ENCODE measurements at places on chromosomes 7 and 10.

DNA sequence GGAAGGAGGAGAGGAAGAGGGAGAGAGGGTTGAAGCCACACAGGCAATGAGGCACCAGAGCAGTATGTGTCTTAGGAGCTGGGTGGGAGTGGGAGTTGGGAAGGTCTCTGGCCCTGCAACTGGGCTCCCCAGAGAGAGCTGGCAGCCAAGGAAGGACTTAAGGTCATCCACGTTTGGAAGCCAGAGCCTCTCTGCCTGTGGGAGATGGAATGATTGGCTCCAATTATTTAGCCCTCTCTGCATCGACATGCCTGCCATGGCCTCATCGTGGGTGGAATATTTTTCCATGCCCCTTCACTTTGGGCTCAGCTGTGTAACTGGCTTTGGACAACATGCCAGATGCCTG is 478.5 kb downstream of the RPS24 start:
- no peak for DNase-seq

- DNase-seq: no peak
Measured at GRCh38 chr7:45593877-45594276, 19.7 kb downstream of the ADCY1 start.

DNA sequence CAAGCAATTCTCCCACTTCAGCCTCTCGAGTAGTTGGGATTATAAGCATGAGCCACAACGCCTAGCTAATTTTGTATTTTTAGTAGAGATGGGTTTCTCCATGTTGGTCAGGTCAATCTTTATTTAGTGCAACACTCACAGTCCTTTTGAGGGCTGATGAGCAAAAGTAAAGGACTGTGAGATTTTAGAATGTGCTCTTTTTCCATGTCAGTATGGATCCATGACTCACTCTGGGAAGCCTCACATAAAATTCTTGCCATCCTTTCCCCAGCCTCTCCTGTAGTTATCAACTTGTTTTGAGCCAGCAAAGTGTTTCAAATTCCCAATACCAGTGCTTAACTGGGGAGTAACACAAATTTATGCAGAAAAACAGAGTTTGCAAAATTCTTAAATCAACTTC is 135.8 kb upstream of the CXCL12 start:
- peak; percentile 20 for DNase-seq

GRCh38 chr7:159051916-159052315 is 92.8 kb downstream of the VIPR2 start:
- DNase-seq: no peak

DNA sequence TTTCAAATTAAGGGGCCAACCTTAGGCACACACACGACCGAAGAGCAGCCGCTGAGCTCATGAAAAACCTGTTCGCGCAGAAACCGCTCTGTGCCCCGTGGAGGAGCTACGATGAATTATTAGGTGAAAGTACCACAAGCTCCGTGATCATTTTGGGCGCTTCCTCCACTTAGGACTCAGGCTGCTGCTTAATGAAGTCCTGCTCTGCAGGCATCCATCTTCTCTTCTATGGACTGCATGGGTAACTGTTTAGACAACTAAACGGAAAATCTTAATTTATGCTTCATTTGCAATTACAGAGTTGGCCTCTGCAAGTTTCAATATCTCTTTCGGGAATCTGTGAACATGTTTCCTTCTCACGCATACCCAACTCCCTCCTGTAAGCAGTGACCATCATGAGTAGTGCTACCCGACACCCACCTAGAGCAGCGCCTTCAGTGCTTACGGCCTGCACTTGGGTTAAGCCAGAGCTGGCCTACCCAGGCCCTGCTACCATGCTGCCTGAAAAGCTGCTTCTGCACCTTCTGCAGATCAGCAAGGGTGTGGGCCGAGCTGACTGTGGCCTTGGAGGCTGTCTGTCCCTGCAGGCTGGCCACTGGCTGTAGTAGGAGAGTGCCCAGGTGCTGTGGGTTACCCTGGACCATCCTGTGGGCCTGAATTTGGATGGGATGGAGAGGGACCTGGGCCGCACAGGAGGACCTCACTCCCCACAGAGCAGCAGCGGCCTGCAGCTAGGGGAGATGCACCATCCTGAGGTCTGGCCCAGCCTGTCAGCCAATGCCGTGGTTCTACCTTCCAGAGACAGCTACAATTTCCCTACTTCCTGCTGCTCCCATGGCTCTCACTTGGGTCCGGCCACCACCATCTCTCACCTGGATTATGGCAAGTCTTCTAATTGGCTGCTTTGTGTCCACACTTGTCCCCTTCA is 36.0 kb downstream of the GNA12 start:
- peak; percentile 59 for DNase-seq

- no peak for DNase-seq
Measured at GRCh38 chr10:63213489-63213888, 80.4 kb downstream of the NRBF2 start.

GRCh38 chr7:91411060-91411459 is 146.8 kb downstream of the FZD1 start:
- DNase-seq: no peak

- DNase-seq: peak; percentile 35
Measured at GRCh38 chr10:52956461-52956860, 183.9 kb upstream of the MBL2 start.

DNA sequence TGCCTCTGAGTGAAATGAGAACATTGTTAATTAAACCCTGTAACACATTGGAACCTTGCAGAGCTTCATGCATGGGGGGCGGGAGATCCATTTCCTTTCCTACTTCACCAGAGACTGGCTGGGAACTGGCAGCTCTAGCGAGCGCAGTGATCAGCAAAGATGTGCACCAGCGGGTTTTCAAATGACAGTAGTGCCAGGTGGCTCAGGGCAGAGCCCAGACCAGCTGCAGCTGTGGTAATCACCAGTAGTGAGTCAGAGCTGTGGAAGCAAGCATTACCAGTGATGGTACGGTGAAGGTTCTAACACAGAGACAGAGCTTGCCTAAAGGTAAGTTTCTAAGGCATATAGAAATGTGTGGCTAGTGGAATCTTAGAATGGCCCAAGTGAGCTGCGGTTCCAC is 1009.7 kb upstream of the CELF2 start:
- DNase-seq: no peak

GRCh38 chr10:45015590-45015989 is 14.9 kb downstream of the ZNF22 start:
- DNase-seq: no peak

DNA sequence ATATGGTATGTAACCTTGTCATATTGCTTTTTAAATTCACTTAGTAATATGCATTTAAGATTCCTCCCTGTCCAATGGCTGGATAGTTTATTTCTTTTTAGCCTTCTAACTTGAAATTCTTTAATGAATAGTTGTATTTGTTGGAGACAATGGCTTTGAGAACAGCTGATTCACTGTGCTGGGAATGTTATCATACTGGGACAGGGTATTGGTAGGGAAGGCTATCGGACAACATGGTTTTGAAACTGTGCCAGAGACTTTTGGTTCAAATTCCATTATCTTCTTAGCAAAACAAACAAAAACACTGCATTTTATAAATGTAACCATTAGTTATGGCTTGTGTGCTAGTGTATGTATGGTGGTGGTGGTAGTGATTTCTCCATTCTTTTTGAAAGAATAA is 517.1 kb upstream of the ANKRD30A start:
- DNase-seq: peak; percentile 74

GRCh38 chr10:74977913-74978847 is 133.3 kb upstream of the SAMD8 start:
- DNase-seq: no peak

- DNase-seq: no peak
Measured at GRCh38 chr10:46254467-46254866, 32.3 kb upstream of the ANTXRL start.

- peak; percentile 69 for DNase-seq
Measured at GRCh38 chr10:46028584-46029460, 1.6 kb downstream of the NCOA4 start.

DNA sequence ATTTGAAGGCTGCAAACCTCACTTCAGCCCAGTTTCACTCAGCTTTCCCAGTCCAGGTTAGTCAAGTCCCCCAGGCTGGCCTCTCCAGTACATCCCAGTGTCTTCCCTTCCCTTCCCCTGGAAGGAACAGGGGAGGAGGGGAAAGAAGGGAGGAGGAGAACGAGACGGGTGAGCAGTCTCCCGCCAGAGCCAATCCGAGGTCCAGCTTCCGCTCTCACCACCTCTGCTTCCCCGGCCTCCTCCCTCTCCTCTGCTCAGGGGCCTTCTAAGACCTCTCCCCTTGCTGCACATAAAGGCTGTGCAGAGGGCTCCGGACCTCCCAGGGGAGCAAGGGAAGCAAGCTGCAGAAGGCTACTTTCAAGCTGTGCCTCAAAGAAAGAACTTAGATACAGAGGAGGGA is 4.1 kb downstream of the ATG9B start:
- no peak for DNase-seq

- no peak for DNase-seq
Measured at GRCh38 chr7:130216750-130217149, 9.1 kb downstream of the SSMEM1 start.

- DNase-seq: no peak
Measured at GRCh38 chr7:73613954-73614735, 10.2 kb downstream of the MLXIPL start.

- no peak for DNase-seq
Measured at GRCh38 chr10:128026615-128027300, 99.5 kb downstream of the MKI67 start.

- DNase-seq: no peak
Measured at GRCh38 chr10:11359869-11360268, 251.6 kb downstream of the USP6NL start.

- no peak for DNase-seq
Measured at GRCh38 chr10:113038183-113038582, 88.1 kb downstream of the TCF7L2 start.

GRCh38 chr7:84142726-84143125 is 51.9 kb downstream of the SEMA3A start:
- DNase-seq: no peak

DNA sequence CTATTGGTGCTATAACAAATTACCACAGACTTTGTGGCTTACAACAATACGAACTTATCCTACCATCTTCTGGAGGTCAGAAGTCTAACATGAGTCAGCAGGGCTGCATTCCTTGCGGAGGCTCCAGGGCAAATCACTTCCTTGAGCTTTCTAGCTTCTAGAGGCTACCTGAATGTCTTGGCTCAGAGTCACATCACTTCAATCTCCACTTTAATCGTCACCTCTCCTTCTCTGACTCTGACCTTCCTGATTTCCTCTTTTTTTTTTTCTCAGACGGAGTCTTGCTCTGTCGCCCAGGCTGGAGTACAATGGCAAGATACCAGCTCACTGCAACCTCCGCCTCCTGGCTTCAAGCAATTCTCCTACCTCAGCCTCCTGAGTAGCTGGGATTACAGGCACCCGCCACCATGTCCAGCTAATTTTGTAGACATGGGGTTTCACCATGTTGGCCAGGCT is 44.6 kb upstream of the ANAPC16 start:
- peak; percentile 86 for DNase-seq

GRCh38 chr10:21441625-21442024 is 83.9 kb downstream of the SKIDA1 start:
- DNase-seq: no peak

DNA sequence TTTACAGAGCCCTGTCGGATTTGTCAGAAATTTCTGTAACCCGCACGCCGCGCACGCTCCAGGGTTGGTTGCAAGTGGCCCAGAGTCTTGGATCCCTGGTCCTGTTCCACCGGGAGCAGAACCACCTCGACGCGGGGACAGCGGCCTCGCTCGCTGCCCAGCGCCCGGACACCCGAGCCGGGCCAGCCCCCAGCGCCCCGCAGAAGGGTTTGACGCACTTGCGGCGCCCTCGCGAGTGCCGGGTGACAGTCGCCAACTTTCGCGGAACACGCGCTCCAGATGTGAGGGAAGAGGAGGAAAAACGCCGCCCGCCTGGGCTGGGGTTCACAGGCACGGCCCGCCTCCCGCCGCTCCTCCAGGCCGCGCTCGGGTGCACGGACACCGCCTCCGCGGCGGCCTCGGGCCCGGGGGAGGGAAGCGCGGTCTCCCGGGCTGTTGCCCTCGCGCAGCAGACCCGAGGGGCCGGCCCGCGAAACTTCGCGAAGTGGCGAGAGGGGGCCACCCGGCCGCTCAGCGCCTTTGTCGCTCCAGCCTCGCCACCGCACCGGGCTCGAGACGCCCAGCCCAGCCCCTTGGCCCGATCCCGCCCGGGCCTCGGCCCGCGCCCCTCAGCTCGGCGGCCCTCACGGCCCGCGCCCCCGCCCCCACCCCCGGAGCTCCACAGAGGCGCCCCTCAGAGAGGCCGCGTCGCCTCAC is 514 bp downstream of the RNF216 start:
- no peak for DNase-seq

DNA sequence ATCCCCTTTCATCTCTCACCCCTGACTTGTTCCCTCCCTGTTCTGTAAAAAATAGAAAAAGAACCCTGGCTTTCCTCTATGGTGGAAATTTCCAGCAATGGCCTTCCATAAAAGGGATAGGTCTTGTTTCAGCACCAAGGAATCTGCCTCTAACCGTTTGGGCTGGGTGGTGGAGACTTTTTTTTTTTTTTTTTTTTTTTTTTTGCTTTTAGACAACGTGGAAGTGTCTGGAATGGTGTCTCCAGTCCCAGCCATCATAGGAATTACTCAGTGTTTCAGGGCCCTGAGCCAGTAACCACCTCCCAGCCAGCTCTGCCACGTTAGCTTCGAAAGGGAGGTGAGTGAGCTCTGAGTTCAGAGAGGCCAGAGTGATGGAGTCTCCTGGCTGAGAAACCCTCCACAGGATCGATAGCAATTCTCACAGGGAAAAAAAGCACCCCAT is 97.3 kb upstream of the COL1A2 start:
- DNase-seq: peak; percentile 99

DNA sequence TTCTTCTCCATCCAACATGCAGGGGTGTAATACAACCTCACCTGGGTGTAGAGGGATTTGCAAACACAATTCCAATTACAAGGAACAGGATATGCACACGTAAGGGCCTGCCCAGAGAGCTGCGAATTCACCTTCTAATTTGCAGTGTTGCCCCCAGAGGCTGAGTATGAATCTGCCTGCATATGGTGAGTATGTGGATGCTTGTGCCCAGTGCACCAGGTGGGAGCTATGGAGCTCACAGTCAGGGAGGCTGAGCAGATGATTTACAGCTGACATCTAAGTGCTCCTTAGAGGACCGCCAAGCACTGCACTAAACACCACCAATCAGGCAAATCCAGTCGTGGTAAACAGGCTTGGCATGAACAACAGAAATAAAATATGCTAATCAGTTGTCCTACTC is 132.0 kb downstream of the RELN start:
- no peak for DNase-seq

DNA sequence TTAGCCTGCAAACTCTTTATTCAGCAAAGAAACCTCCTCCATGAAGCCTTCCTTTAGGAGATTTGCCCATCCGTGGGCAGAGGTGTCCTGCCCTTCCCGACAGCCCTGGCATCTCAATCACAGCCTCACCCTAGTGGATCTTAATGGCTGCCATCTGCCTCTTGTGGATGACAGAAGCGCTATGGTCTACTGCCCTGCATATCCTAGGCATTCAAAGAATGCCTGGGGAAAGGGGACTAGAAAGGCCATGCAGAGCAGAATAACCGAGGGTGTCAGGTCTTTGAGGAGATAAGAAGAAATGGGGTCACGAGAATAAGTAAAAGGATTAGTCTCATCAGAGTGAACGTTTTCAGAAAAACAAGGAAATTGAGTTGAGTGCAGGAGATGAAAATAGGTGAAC is 57.7 kb upstream of the SPOCK2 start:
- no peak for DNase-seq

DNA sequence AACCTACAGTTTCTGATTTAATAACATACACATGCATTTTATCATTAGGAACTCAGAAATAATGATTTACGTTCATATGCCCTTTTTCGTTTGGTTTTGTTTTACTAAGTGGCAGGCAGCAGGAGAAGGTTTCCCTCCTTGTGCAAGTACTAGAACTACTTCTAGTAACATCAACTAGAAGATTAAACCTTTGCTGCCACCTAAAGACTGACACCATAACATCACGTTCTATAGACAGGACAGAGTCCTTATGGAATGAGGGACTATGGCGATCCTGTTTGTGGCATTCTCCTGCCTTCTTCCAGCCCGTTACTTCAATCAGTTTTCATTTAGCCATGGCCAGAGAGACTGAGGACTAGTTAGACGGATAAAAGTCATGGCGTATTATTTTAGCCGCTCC is 53.2 kb downstream of the GAD2 start:
- peak; percentile 48 for DNase-seq

All from fibroblast of skin of right quadriceps (primary cell).